Stimulated activated CD4-positive, alpha-beta T cell treated with anti-CD3 and anti-CD28 coated beads, TNF-alpha, amount 100 ng/mL, for 24 hours (primary cell): ENCODE measurements at places on chromosomes 2 and 18.

- no peak for DNase-seq
Observed at GRCh38 chr2:119402645-119403560, 28.8 kb upstream of the TMEM37 start.

GRCh38 chr2:197184959-197185586 lies 125.5 kb downstream of the ANKRD44 start:
- no peak for DNase-seq

- no peak for DNase-seq
Observed at GRCh38 chr2:96693286-96694200, 46.3 kb downstream of the LMAN2L start.

DNA sequence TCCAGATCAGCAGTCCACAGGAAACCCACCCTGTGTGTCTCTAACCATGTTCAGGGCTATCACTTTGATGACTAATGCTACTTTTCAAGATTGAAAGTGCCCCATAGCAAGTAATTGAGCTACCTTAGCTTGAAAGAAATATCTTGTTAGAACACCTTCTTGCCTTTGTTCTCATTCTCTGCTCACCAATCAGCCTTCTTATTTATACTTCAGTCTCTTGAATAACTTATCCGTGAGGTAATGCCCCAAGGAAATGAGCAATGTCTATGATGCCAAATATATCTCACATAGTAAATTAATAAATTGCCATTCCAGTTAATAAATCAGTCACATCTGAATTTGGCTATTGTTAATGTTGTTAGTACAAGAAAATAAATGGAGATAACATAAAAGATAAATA lies 141.6 kb downstream of the WDPCP start:
- DNase-seq = no peak

DNA sequence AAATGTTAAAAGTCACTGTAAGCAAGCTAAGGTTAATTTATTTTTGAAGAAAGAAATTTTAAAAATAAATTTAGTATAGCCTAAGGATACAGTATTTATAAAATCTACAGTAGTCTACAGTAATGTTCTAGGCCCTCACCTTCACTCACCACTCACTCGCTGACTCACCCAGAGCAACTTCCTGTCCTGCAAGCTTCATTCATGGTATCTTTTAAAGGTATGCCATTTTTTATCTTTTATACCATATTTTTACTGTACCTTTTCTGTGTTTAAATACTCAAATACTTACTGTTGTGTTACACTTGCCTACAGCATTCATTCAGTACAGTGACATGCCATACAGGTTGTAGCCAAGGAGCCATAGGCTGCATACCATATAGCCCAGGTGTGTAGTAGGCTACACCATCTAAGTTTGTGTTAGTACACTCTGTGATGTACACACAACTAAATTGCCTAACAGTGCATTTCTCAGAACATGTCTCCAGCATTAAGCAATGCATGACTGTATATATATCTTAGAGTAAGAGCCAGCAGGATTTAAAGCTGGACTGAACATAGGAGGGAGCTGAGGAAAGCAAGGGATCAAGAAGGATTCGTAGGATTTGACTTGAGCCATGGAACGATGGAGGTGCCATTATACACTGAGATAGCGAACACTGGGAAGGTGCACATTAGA lies 83.1 kb upstream of the KLF7 start:
- no peak for DNase-seq

DNA sequence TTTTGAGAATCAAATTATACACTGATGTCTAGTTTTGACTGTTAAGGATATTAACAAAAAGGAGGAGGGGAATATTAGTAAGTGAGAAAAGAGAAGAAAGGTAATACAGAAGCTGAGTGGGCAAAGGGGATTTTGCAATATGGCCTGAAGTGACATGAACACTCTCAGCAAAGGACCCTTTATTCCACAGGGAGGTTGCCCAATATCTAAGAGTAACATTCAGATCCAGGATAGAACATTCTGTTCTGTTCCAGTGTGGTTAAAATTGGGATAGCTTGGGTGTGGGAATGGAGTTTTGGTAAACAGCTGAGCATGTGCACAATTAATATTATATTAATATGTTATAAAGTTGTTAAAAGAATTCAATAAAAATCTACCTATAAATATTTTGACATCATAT lies 120.1 kb downstream of the ZNF385B start:
- no peak for DNase-seq

GRCh38 chr2:151922845-151923666 lies 94.8 kb upstream of the ARL5A start:
- DNase-seq = no peak

GRCh38 chr18:50582500-50582899 lies 22.6 kb downstream of the MAPK4 start:
- no peak for DNase-seq

- DNase-seq = no peak
Observed at GRCh38 chr2:151946899-151947812, 118.9 kb upstream of the ARL5A start.

DNA sequence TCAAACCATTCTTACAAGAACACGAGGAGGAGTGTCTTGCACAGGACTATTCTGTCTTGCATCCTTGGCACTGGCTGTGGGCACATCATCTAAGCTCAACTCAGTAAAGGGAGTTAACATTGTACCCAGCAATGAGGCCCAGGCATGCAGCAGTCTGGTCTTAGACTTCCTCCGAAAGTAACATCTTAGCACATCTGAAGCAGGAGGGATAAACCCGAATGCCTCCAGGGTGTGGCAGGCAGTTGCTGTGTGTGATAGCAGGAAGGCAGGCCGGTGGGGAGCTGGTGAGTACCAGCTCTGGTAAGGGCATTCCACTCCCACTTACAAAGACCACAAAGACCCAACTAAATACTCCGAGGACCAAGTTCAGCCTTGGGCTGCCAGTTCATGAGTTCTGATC lies 206.3 kb downstream of the TSN start:
- no peak for DNase-seq

DNA sequence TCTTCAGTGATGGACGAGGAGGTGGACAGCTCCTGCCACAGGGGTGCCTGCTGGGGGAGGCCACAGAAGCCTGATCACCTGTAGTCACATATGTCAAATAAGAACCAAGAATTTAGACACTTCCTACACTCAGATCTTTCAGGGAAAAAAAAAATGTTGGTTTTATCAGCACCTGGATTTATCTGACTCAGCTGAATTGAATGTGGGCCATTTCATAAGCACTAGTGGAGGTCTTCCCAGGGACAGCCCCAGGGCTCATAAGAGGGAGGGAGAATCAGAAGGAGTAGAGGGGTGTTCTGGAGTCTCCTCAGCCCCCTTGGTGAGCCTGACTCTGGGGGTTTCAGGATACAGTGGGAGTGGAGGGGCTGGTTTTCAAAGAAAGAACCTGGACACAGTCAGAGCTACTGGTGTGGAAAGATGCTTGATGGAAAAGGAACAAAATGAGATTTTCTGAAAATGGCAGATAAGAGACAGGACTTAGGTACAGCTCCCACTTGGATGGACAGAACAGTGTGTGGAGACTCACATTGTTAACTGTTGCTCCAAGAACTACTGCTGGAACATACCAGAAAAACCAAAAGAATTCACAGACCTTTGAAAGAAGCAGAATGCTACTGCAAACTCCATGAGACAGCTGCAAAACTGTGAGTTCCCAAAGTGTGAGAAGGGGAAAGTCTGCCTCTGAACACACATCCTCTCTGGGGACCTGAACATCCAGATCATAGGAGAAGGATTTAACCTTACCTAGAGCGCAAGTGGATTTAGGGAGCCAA lies 45.4 kb downstream of the LCT start:
- no peak for DNase-seq

GRCh38 chr2:46565364-46565763 lies 86.0 kb downstream of the TMEM247 start:
- DNase-seq = no peak

- DNase-seq = no peak
Observed at GRCh38 chr2:226187616-226188015, 612.0 kb downstream of the IRS1 start.

GRCh38 chr18:38297910-38298309 lies 732.3 kb upstream of the CELF4 start:
- no peak for DNase-seq

DNA sequence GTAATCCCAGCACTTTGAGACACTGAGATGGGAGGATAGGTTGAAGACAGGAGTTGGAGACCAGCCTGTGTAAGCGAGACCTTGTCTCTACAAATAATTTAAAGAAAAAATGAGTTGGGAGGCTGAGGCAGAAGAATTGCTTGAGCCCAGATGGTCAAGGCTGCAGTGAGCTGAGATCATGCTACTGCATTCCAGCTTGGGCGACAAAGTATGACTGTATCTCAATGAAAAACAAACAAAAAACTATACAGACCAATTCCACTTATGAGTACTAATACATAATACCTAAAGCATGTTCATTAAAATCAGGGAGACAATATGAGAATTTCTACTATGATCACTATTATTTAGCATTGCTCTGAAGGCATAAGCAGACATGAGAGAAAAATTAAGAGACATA lies 12.6 kb downstream of the RNF149 start:
- DNase-seq = no peak

GRCh38 chr18:78986018-78986481 lies 6.4 kb downstream of the SALL3 start:
- DNase-seq = no peak

DNA sequence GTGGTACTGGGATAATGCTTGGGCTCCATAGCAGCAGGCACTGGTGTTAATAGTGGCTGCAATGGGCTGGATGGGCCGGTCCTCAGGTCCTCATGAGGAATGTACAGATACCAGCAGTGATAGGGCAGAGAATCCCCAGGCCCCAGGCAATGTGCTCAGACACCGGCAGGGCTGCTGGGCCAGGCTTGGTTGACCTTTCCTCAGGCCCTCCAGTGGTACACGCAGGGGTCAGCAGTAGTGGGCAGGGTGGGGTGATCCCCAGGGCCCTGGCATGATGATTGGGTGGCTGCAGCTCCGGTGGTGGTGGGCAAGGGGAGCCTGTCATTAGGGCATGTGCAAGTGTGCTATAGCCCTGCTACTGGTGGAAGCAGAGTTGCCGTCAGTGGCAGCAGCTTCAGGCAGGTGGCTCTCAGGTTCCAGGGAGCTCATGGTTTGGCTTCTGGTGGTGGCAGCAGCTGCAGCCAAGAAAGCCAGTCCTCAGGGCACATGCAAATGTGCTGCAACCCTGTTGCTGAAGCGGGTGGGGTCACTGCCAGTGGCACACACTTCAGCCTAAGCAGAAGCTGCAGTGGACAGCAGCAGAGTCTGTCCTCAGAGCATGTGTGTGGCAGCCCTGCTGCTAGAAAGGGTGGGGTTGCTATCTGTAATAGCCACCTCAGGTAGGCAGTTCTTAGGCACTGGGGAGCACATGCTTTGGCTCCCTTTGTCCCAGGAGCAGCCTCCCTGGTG lies 56.8 kb downstream of the CCNT2 start:
- DNase-seq = no peak

DNA sequence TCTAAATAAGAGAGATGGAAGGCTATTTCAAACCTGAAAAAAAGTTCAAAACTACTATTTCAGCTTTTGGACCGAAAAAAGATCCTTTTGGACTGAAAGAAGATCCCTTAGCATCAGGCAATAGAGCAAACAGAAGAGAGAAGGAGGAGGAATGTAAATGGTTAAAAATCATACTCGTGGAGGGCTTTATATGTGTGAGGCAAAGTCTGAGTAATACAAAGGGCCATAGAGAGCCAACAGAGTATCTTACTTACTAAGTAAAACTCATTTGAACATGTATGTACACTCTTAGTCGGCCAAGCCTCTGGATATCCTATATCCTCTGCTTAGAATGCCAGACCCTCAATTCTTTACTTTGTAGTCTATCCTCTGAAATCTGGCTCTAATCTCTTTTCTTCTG lies 55.7 kb downstream of the ITSN2 start:
- no peak for DNase-seq

DNA sequence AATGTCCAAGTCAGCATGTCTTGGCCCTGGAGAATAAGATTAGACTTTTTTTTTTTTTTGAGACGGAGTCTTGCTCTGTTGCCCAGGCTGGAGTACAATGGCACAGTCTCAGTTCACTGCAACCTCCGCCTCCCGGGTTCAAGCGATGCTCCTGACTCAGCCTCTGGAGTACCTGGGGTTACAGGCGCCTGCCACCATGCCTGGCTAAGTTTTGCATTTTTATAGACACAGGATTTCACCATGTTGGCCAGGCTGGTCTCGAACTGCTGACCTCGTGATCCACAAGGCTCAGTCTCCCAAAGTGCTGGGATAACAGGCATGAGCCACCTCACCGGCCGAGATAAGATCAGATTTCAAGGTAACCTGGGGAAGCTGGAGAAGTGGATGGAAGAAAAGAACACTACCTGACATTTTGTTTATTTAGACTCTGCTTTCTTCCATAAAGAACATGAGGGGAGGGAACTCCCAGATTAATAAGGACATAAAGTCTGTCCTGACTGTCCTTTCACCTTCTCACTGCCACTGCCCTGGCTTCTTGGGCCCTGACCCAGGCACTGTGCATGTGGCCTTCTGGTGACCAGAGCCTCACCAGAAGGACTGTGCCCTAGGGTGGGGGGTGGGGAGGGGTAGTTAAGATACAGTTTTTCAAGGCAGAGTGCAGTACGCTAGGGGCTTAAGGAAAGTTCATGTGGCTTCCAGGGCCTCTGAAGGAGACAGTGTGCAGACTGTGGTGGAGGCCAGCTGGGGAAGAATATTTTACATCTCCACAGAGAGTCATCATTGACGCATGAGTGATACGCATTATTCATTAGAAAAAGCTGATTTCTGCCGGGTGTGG lies 4.8 kb upstream of the IMPA2 start:
- DNase-seq = no peak

DNA sequence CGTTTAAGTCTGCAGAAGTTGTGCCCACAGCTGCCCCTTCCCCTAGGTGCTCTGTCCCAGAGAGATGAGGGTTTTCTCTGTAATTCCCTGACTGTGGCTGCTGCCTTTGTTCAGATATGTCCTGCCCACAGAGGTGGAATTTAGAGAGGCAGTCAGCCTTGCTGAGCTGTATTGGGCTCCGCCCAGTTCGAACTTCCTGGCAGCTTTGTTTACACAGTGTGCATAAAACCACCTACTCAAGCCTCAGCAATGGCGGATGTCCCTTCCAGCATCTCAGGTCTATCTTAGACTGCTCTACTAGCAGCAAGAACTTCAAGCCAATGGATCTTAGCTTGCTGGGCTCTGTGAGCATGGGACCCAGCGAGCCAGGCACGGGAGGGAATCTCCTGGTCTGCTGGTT lies 48.1 kb downstream of the LHCGR start:
- no peak for DNase-seq

DNA sequence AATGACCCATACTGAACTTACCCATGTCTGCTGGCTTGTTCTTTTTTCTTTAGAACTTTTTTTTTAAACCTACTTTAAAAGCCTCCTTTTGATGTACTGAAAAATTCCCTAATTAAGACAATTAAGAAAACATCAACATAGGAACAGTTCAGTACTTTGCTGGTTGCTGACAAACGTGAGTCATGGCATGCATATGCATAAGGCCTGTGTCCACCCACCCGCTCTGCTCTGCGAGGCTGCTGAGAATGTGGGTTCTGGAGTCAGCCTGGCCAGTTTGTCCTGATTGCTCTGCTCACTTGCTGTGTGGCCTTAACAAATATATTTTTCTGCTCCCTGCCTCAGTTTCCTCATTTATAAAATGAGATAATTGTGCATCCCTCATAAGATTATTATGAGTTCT lies 27.3 kb downstream of the LAMA3 start:
- no peak for DNase-seq

GRCh38 chr2:221563270-221563985 lies 8.7 kb downstream of the EPHA4 start:
- no peak for DNase-seq

GRCh38 chr2:216318521-216318874 lies 53.8 kb downstream of the MARCHF4 start:
- no peak for DNase-seq

- DNase-seq = no peak
Observed at GRCh38 chr2:21687589-21687988, 563.8 kb downstream of the TDRD15 start.
